ENCODE measurements at places on chromosomes 13 and 19. TPM values are rescaled to one million over a fixed set of nuclear protein-coding genes. Genes with fewer than 3 reads are reported as not detected.

Gene ZNF506
- 0.32 TPM for total RNA-seq

Gene SLC10A2
- not detected for total RNA-seq

Gene VSTM2B
- total RNA-seq: not detected

Gene GAPDHS
- not detected for total RNA-seq

Gene HSPBP1
- total RNA-seq: 135 TPM
